NCI-H510A (cell line): ENCODE measurements at places on chromosomes 7 and 10.

DNA sequence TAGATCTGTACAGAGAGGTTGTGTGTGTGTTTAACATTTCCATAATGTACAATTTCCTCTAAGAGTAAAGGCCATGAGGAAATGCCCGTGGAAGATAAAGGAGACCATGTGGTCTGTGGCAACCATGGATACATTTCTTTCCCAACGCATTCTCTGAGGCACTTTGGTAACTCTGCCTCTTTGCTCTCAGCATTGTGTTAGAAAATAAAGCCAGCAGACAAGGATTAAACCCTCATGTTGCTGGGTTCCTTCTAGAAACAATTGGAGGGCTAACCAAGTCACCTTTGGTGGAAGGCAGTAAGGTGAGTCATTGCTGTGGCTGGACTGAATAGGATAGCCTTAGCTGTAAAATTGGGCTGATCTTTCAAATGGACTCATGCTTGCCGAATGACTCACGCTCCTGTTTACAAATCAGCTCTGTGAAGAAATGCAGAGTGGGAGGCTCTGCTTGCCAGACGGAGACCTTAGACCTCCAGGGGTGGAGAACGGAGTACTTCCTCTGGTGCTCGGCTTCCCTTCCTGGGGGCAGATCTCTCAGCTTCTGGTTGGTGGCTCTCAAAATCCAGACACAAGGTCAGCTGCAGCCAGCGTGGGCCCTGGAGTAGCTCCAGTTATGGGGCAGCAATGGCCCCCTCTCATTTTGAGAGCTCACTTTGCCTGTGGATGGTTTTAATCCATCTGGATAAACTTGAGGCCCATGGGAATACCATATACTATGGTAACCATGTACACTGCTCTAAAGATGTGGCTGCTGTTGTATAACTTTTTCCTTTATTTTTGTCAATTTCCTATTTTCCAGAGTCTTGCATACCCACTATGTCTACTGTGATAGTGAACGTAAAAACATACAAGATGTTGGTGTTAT lies 137.3 kb downstream of the TCF7L2 start:
- no peak for DNase-seq

- no peak for DNase-seq
Observed at GRCh38 chr7:139844779-139845442, 15.8 kb downstream of the TBXAS1 start.

DNA sequence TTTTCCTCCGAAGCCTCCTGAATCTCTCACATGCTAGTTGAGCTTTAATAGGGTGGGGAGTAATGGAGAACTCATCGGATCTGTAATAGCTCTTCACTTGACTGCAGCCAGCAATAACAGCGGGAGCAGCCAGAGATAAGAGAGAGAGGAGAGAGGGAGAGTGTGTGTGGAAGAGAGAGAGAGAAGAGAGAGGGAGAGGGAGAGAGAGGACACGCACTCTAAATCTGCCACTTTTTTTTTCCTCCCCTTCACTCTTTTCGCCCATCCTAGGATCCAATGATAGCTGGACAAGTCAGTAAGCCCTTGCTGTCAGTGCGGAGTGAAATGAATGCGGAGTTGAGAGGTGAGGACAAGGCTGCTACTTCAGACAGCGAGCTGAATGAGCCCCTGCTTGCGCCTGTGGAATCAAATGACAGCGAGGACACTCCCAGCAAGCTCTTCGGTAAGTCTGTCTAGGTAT lies 107.9 kb downstream of the POU6F2 start:
- DNase-seq: peak; percentile 53

DNA sequence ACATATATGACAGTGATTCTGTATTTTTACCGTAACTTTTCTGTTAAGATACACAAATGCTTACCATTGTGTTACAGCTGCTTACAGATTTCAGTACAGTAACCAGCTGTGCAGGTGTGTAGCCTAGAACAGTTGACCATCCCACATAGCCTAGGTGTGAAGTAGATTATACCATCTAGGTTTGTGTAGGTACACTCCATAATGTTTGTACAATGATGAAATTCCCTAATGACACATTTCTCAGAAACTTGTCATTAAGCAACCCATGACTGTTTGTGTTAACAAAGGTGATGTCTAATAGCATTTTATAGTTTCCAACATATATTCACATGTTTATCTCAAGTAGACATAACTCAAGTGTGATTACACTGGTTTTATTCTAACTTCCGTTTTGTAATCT lies 218.5 kb downstream of the PLXDC2 start:
- no peak for DNase-seq

- DNase-seq: no peak
Observed at GRCh38 chr7:83415840-83416239, 233.1 kb downstream of the SEMA3E start.

DNA sequence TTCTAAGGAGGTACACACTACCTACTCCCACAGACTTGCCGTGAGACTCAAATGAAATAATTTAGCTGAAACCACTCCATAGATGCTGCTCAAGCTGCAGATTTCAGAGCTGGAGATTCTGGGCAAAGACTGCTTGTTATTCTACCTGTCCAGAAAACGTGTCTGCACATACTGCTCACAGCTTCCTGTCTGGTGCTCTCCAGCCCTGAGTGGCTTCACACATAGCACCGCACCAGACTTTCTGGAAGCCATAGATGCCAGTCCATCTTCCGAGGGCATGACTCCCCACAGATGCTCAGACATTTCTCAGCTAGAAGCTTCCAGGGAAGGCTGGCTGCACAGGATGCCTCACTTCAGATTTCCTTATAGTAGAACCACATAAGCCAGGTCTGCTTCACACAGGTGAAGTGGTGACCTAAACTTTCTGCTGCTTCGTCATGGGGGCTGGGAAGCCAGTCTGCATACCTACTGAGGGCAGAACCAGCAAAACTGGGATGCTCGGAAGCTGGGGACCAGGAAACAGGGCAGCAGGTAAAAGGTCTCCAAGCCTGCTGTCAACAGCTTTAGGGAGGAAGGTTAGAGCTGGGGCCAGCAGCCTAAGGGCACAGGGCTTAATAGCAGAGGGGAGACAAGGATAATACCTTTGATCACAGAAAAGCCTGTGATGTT lies 18.2 kb downstream of the CCDC6 start:
- DNase-seq: no peak

GRCh38 chr10:48282829-48283228 lies 8.3 kb upstream of the FRMPD2 start:
- no peak for DNase-seq

DNA sequence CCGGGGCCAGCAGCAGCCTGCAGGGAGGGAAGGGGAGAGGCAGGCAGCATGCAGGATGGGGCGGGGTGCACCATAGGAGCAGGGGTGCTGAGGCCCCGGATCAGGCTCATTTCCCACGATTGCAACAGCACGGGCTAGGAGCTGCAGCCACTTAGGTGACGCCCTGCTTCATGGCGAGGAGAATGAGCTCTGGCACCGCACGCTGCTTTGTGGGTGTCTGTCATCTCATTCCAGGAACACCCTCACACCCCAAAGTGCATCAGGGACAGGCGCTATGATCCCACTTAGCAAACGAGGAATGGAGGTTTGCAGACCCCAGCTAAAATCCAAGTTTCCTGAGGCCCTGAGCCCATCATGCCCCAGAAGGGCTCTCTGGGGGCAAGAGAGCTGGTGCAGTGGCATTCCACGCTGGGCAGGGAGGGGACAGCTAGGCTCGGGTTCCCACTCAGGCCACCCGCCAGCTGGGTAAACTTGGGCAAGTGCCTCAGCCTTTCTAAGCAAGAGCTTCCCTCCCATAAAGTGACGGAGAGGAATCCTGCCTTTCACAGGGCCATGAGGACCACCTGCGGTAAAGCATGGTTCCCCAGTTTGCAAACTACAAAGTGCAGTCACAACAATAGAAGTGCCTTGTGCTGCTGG lies 9.3 kb downstream of the KCNH2 start:
- no peak for DNase-seq

- DNase-seq: no peak
Observed at GRCh38 chr10:79292026-79292766, 55.1 kb upstream of the PPIF start.

DNA sequence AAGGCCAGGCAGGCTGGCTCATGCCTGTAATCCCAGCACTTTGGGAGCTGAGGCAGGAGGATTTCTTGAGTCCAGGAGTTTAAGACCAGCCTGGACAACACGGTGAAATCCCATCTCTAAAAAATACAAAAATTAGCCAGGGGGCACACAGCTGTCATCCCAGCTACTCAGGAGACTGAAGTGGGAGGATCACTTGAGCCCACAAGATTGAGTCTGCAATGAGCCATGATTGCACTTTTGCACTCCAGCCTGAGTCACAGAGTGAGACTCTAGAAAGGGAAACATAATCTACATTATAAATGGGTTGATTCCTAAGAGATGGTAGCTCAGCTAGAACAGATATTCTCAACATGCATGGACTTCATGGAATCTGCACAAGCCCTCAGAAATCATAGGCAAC lies 6.3 kb upstream of the LIPF start:
- no peak for DNase-seq

DNA sequence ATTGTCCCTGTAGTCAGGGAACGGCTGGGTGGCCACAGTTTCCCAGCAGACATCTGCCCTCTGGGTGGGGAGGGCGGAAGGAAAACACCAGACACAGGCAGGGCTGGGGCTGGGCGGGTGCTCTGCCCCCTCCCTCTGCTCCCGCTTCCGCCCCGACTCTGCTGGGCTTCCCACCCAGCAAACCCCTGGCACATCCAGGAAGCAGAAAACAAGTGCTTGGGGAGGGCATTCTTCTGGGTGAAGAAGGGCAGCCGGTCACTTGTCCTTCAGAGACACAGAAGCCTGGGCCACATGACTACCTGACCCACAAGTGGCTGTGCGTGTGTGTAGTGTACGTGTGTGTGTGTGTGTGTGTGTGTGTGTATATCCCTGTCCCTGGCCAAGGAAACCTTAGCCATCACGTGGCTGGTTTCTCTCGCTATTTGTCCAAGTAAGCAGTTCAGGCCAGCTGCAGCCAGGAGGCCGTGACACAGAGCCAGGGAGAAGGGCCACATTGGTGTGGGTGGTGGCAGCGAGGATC lies 77.9 kb downstream of the ZMIZ1 start:
- DNase-seq: no peak

DNA sequence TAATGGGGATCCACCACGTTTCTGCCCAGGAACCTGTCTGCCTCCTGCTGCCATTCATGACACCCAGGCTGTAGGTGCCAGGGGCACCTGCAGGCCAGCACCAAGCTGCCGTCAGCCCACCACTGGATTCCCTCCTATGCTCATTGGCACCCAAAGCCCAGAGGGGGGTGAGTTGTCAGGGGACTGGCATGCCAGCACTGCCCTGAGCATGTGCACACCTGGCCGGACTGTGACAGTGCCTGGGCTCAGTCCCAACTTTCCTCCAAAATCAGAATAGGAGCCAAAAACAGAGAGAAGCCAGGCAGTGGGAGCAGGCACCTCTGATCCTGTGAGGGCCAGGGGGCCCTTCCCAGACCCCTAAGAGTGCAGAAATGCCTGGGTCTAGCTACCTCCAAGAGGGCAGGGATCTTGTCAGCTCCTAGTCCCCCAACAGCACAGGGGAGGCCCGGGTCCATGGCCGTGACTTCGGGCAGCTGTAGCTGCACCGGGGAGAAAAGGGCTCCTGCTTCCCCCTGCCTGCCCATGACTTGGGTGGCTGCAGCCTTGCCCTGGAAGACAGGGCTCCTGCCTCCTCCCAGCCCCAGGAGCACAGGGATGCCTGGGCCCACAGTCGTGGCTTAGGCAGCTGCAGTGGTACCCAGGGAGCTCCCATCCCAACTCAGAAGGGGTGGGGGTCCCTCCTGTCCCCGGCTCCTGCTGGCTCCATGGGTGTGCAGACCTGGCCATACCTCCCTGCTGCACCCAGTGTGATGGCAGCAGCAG lies 249.8 kb upstream of the DKK1 start:
- DNase-seq: no peak

DNA sequence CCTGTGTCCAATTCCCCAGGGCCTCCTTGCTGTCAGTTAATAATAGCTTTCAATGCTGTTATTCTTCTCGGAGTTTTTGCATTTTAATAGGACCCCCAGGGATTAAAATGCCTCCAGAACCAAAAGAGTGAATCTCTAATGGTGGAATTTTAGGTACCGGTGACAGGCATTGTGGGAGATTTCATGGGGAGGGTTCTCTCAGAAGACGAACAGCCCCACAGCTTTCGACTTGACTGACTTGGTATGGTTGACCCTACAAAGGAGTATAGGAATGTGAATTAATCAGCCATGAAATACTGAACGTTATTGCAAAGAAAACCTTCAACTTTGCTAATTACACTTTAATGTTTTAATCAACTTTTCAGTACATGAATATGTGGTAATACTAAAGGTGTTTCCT lies 206.3 kb upstream of the FZD8 start:
- DNase-seq: no peak

- no peak for DNase-seq
Observed at GRCh38 chr10:101261702-101262101, 32.4 kb upstream of the LBX1 start.

- no peak for DNase-seq
Observed at GRCh38 chr10:129096065-129096984, 370.7 kb upstream of the MGMT start.
